Activated B cell treated with CpG ODN at 0.5 μM for 24 hours (primary cell): ENCODE measurements at places on chromosomes 12 and 14. TPM values are rescaled to one million over a fixed set of nuclear protein-coding genes. Genes with fewer than 3 reads are reported as not detected.

The RPS6KL1 gene
- 5.2 and 7.0 TPM in 2 replicates for total RNA-seq

DNA sequence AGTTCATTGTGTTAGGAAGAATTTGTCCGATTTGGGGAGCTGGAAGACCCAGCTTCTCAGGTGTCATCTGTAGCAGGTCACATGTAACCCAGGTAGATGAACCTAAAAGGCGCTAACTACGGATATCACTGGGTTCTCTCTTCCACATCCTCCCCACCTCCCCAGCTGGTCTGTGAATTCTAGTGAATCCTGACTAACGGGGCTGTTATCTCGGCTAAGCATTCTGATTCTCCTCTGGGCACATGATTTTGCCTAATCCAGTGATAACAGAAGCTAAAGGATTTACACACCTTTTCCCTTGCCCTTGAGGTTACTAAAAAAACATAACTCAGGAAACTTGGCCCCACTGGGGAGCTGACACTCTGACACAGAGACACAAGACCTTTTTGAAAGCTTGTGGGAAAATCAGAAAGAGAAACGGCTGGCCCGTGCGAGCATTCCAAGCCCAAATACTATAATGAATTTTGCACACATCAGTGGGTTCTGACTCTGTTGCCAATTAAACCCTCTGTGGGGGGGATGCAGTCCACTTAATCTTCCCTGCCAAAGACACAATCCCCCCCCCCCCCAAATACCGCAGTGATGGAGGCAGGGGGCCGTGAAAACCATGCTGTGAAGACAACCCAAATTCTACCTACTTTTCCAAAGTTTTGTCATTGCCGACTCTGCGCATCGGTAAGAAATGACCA, 81.0 kb upstream of the FZD10 start:
- H3K4me3 ChIP-seq = no peak overlapping the region
- H3K4me1 ChIP-seq = no peaks in the 10 kb centered on the region
- no peak overlapping the region for H3K27ac ChIP-seq
- no peak for DNase-seq
- no peaks in the 10 kb centered on the region for H3K36me3 ChIP-seq

DNA sequence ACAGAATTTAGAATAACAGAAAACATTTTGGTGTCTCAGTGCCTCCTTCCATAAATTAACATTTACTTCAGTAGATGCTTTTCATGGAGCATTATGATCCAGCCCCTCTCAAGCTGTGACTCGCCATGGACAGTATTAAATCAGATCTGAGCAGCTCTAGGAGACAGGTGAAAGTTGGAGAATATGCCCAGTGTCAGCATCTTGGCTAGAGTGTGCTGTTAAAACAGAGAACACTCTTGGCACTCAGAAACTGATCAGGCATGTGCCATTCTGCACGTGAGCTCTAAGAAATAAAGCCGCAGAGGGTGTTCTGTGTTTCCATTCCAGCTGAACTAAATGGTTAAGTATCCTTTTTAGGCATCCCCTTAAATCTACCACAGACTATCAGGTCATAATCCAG, 68.0 kb downstream of the DIP2B start:
- peaks cover 2% of the 10 kb centered on the region for H3K36me3 ChIP-seq
- H3K27me3 ChIP-seq = no peaks in the 10 kb centered on the region
- DNase-seq = no peak
- peaks cover 47% of the 10 kb centered on the region for H3K4me1 ChIP-seq

The PPFIA2 gene
- not detected in 2 replicates for total RNA-seq

DNA sequence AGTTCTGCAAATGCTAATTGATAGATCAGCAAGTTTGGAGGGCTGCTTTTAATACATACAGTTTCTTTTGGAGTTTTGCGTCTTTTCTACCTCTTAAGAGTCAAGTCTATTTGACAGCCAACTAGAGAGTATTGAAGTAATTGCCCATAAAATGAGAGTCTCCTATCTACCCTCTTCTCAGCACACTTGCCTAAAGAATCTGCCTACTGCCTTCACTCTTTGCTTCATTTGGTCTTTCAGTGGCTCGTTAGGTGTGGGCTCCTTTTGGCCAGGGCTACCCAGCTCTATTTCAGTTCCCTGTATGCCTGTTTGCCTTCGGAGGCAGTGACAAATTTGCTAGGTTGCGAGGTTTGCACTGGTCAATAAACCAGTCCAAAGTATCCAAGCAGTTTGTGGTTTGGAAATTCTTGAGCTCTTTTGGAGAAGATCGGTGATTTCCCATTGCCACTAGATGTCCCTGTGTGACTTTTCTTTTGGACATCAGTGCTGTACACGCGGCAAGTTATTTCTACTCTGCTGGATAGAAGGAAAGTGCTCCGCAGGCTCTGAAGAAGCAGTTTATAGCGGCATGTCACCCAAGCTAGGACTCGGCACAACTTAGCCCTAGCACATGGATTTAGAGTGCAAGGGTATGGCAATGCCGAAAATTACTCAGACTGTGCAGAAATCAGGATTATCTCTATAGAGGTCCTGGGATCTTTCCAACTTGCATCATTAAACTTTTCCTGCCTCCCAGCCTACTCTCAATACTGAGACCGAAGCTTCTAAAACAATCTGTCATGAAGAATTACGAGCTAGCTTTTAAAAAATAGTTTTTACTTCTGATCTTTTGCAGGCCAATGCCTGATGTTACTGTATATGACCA, 38.6 kb downstream of the MGST1 start:
- no peak overlapping the region for H3K27ac ChIP-seq
- DNase-seq = no peak
- no peak overlapping the region for H3K4me3 ChIP-seq
- no peaks in the 10 kb centered on the region for H3K4me1 ChIP-seq
- no peaks in the 10 kb centered on the region for H3K36me3 ChIP-seq

DNA sequence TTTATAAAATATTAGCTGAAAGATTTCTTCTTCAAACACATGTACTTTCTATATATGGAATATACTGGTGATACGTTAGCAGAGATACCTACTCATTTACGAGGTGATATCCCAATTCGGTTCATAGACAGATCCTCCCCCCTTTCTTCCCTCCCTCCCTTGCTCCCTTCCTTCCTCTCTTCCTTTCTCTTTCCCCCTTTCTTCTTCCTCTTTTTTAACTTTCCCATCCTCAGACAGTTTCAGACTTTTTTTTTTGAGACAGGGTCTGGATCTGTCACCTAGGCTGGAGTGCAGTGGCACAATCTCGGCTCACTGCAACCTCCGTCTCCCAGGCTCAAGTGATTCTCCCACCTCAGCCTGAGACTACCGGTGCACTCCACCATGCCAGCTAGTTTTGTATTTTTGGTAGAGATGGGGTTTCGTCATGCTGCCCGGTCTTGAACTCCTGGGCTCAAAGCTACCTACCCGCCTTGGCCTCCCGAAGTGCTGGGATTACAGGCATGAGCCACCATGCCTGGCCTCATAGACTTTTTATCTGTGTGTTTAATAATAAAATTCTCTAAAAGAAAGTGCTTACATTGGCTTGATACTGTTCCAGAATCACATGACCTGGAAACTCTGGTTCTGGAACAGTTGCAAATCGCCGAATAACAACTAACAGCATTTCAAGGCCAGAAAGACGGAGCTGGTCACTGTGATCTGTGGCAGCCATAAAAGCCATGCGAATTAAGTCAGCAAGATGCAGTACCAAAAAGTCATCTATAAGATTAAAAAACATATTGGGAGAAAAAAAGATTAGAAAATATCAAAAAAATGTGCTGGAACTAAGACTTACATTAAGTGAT, 99.2 kb downstream of the HEATR5A start:
- no peaks in the 10 kb centered on the region for H3K27me3 ChIP-seq
- no peak overlapping the region for H3K4me3 ChIP-seq
- peaks cover 27% of the 10 kb centered on the region for H3K36me3 ChIP-seq

The PSMB5 gene
- 53.3 and 67.5 TPM in 2 replicates for total RNA-seq
